ENCODE measurements at places on chromosomes 11 and 22.

GRCh38 chr11:134637091-134638015 is 225.3 kb upstream of the B3GAT1 start:
- no peak for DNase-seq

- DNase-seq: peak; percentile 95
Observed at GRCh38 chr11:1546536-1547466, 25.3 kb downstream of the DUSP8 start.

- DNase-seq: no peak
Observed at GRCh38 chr11:60431251-60431650, 1.9 kb downstream of the MS4A5 start.

DNA sequence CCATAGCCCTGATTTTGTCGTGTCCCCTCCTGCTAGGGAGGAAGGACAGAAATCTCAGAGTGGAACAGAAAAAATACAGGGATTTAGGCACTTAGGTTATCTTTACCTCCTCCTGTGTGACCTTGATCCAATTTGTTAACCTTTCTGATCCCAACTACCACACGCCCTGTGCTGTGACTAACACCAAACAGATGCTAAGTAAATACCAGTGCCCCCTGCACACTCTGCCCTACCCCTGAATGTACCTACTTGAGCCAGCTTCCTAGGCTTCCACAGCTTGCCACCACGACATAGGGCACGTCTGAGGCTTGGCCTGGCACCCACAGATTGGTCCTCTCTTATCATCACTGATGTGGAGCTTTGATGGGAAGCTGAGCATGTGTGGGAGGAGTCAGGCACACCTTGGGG is 9.2 kb downstream of the MYO18B start:
- no peak for DNase-seq

GRCh38 chr11:83676056-83676601 is 390.0 kb upstream of the CCDC90B start:
- DNase-seq: no peak

GRCh38 chr22:33352768-33353167 is 294.6 kb upstream of the SYN3 start:
- DNase-seq: no peak

DNA sequence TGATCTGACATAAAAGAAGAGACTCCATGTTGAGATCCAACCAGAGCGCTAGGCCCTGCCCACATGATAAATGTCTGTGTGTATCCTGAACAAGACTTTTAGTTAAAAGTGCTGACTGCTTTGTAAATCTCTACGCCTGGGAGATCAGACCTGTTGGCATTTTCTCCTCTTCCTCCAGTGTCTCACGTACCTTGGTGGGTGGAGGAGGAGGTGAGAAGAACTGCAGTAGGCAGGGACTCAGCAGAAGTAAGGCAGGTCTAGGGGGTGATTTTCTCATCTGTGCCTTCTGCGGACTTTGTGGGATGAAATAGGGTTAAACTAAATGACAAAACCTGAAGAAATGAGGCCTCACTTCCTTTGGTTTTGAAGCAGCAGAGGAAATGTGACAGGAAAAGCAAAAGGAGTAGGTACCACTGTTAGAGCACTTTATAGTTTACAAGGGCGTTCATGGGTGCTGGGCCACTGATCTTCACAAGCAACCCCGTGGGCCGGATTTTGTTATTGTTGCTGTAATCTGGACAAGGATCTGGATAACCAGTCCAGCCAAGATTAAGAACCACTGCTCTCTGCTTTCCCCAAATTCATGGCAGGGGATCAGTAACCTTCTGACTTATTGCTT is 36.7 kb upstream of the PLET1 start:
- DNase-seq: no peak

- no peak for DNase-seq
Observed at GRCh38 chr11:22555881-22556280, 69.7 kb downstream of the FANCF start.
